Articular chondrocyte of knee joint (primary cell): ENCODE measurements at places on chromosomes 3 and 15. TPM values are rescaled to one million over a fixed set of nuclear protein-coding genes. Genes with fewer than 3 reads are reported as not detected.

CELSR3 gene
- total RNA-seq: 1.3 and 1.4 TPM in 2 replicates

TMEM40 gene
- not detected in 2 replicates for total RNA-seq

DUOXA2 gene
- not detected in 2 replicates for total RNA-seq

NLGN1 gene
- 28.4 and 33.8 TPM in 2 replicates for total RNA-seq

IL20RB gene
- total RNA-seq: 0.65 and 0.91 TPM in 2 replicates

PLSCR5 gene
- not detected in 2 replicates for total RNA-seq

MAP2K5 gene
- 9.3 and 9.7 TPM in 2 replicates for total RNA-seq

TMOD2 gene
- total RNA-seq: 6.9 and 9.3 TPM in 2 replicates

GOLGA8T gene
- not detected in 2 replicates for total RNA-seq

HDC gene
- total RNA-seq: not detected in 2 replicates

NANOGP8 gene
- total RNA-seq: 0.43 and 0.91 TPM in 2 replicates

RHCG gene
- total RNA-seq: not detected in 2 replicates

CSTA gene
- 0.65 and 3.1 TPM in 2 replicates for total RNA-seq

SPATA12 gene
- total RNA-seq: under 0.01 TPM in 1 of 2 replicates, not detected in the other

GOLGA6L10 gene
- 0.32 and 0.39 TPM in 2 replicates for total RNA-seq

NUSAP1 gene
- 35.3 and 54.3 TPM in 2 replicates for total RNA-seq

AP3B2 gene
- 1.0 and 1.4 TPM in 2 replicates for total RNA-seq

ZBBX gene
- total RNA-seq: 0.11 TPM in 1 of 2 replicates, not detected in the other

TGM5 gene
- total RNA-seq: 0.22 and 0.78 TPM in 2 replicates

SLC6A11 gene
- not detected in 2 replicates for total RNA-seq

OR5K2 gene
- not detected in 2 replicates for total RNA-seq

ASB14 gene
- under 0.01 and 0.11 TPM in 2 replicates for total RNA-seq

GADL1 gene
- under 0.01 TPM in 1 of 2 replicates, not detected in the other for total RNA-seq

FAH gene
- total RNA-seq: 20.1 and 21.7 TPM in 2 replicates

ZNF106 gene
- total RNA-seq: 100 and 110 TPM in 2 replicates

RPL15 gene
- total RNA-seq: 2,341 and 2,626 TPM in 2 replicates

NEK10 gene
- 29.4 and 50.3 TPM in 2 replicates for total RNA-seq

SEMA6D gene
- total RNA-seq: 10.5 and 11.1 TPM in 2 replicates

KBTBD13 gene
- total RNA-seq: not detected in 2 replicates

FEZF2 gene
- total RNA-seq: not detected in 2 replicates

RASL12 gene
- total RNA-seq: 0.52 and 0.76 TPM in 2 replicates

ZIC4 gene
- total RNA-seq: 0.13 and 0.54 TPM in 2 replicates

PLA2G4E gene
- total RNA-seq: not detected in 2 replicates

TMCO5A gene
- not detected in 2 replicates for total RNA-seq

GRAMD1C gene
- 2.2 and 5.8 TPM in 2 replicates for total RNA-seq

CXCR6 gene
- total RNA-seq: not detected in 2 replicates

ZBED2 gene
- not detected in 2 replicates for total RNA-seq

FURIN gene
- 28.3 and 40.0 TPM in 2 replicates for total RNA-seq
